ENCODE measurements at places on chromosomes 16 and 17. TPM values are rescaled to one million over a fixed set of nuclear protein-coding genes. Genes with fewer than 3 reads are reported as not detected.

The KRT12 gene
- not detected for total RNA-seq

The CRHR1 gene
- not detected for total RNA-seq

The TBC1D16 gene
- 72.7 TPM for total RNA-seq

The MED13 gene
- 60.9 TPM for total RNA-seq

The TBX2 gene
- 2.0 TPM for total RNA-seq

The NEUROD2 gene
- total RNA-seq, result not detected

The KRT9 gene
- not detected for total RNA-seq

The KRTAP4-3 gene
- not detected for total RNA-seq

The RND2 gene
- 1.5 TPM for total RNA-seq

The ADAP2 gene
- total RNA-seq, result 1.3 TPM

GRCh38 chr16:86585821-86586611, 7.7 kb downstream of the FOXL1 start:
- no peak for DNase-seq

- no peak for DNase-seq
Observed at GRCh38 chr16:56941092-56941491, 9.2 kb downstream of the HERPUD1 start.

- no peak for DNase-seq
Observed at GRCh38 chr16:1002399-1003166, 21.0 kb downstream of the SOX8 start.

- DNase-seq, result no peak
Observed at GRCh38 chr16:81451753-81452680, 7.4 kb downstream of the CMIP start.

- DNase-seq, result no peak
Observed at GRCh38 chr17:70119983-70120382, 45.0 kb downstream of the KCNJ16 start.

GRCh38 chr17:2004435-2004952, 20.6 kb downstream of the RTN4RL1 start:
- no peak for DNase-seq

DNA sequence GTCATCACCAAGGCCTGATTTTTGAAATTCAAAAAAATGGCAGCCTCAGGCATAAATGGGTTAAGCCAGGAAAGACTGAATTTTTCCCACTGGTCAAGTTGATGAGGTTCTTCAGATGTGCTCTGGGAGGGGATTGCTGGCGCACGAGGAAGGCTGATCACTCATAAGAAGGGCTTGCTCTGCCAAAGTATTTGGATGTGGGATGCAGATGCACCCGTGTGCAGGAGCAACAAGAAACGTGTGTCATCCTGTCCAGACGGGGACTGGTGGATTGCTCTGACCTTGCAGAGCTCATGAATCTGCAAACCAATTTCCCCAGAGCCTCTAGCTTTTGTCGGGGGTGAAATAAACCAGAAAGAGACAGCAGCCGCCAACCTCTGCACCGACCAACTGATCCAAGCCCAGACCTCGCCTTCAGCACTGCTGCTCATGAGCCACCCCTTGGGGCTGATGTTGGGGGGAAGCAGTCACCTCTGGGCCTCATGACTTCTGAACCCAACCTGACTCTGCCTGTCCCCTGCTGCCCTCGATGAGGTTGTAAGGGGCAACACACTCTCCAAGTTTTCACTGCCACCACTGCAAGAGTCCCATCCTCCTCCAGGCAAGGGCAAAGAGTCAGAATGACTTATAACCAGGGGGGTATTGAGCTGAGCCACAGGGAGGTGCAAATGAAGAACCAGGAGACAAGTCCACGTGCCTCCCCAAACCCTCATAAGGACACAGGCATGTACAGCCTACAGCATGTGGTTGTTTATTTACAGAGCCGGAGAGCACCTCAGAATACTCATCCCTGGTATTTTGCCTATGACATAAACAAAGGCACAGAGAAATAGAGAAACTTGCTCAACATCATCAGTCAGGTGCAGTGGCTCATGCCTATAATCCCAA, 452.0 kb downstream of the SOX9 start:
- DNase-seq, result no peak

DNA sequence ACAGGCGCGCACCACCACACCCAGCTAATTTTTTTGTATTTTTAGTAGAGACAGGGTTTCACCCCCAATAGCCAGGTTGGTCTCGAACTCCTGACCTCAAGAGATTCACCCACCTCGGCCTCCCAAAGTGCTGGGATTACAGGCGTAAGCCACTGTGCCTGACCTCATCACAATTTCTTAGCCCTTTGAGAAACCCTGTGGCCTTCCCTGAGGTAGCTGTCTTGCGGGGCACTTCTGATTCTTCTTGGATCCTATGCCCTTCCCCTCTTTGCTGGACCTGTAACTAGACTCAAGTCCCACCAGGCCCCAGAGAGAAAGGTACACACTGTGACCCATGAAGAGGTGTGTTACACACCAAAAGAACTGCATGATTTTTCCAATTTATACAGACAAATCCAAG, 13.5 kb upstream of the CETP start:
- no peak for DNase-seq

- no peak for DNase-seq
Observed at GRCh38 chr17:4584101-4584916, at the start of gene SMTNL2. Gene SMTNL2 (plus strand): TSS chr17:4584529. CDS start chr17:4584606, 77 bp downstream.

DNA sequence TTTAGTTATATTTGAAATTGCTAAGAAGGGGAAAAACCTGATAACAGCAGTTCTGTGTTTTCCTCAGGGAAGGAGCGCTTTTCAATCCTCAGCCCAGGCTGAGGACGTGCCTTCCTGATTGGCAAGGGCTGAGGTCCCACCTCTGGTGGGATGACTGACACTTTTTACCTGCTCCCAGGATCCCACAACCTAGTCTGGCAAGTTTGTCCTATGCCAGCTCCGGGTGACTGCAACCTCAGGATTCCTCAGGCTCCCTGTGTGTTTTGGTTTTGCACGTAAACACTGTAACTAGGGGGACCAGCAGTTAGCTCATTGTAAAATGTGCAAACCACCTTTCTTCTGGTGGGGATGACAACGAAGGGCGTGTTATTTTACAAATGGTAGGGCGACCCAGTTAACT, 7.5 kb downstream of the MARCHF10 start:
- no peak for DNase-seq

GRCh38 chr17:74639704-74640151, 16.2 kb upstream of the CD300E start:
- no peak for DNase-seq

GRCh38 chr17:72648702-72649101, 443.8 kb downstream of the SLC39A11 start:
- no peak for DNase-seq

GRCh38 chr17:17852930-17853329, 16.1 kb upstream of the SREBF1 start:
- DNase-seq, result no peak

DNA sequence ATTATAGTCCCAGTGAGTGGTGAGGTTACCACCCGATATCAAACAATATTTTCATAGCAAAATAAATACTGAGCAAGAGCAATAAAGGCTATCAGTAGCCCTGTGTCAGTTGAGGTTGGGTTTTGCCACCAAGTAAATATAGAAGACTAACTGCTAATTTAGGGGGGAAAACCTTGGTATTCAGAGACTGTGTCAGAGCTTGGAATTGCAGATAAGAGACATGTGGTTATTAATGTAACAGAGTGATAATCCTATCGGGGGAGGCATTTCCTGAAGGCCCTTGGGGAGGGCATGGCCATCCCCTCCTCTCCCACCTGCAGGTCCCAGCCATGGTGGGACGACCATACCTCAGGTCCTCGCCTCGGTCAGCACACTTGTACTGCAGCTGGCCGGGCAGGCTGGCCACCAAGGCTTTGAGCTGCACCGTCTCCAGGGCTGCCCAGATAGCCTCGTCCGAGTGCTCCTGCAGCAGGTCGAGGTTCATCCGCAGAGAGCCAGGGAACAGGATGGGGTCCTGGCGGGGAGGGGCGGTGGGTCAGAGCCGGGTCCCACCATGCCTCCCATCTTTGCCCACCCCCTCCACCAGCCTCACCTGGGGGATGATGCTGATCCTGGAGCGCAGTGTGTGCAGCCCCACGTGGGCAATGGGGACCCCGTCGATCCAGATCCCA, 68.9 kb downstream of the ABCC6 start:
- no peak for DNase-seq

DNA sequence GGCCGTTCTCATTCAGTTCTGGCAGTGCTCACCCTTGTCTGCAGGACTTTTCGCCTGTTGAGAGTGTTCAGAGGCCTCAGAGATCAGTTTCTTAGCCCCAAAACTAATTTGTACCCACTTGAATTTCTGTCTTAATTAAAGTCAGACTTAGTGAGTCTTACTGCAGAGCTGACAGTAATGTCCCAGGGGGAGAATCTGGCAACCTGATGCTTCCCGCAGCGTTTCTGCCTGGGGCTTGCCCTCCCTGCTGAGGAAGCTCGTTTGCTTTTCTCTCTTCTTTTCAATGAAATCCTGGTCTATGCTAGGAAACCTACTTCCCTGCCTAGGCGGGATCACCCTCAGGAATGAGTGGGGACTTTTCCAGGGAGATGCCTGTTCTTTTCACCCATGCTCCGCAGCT, 25.3 kb downstream of the DBNDD1 start:
- DNase-seq, result no peak

DNA sequence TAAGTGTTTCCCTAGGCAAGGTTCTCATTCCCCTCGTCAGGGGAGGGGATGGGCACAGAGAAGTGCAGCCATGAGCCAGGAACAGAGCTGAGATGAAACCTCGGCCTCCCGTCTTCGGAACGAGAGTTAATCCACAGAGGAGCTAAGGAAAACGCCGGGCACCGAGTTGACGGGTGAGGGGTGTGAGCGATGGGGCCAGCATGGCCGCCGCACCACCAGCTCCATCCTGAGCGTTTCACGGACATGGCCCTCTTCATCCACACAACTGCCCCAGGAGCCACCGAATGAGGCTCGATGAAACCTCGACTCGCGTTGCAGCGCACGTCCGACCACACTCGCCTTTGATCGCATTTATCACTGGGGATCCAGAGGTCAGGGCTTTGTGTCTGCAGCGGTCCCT, 21.5 kb downstream of the CA5A start:
- no peak for DNase-seq

- no peak for DNase-seq
Observed at GRCh38 chr16:80390871-80391489, 149.8 kb upstream of the DYNLRB2 start.

DNA sequence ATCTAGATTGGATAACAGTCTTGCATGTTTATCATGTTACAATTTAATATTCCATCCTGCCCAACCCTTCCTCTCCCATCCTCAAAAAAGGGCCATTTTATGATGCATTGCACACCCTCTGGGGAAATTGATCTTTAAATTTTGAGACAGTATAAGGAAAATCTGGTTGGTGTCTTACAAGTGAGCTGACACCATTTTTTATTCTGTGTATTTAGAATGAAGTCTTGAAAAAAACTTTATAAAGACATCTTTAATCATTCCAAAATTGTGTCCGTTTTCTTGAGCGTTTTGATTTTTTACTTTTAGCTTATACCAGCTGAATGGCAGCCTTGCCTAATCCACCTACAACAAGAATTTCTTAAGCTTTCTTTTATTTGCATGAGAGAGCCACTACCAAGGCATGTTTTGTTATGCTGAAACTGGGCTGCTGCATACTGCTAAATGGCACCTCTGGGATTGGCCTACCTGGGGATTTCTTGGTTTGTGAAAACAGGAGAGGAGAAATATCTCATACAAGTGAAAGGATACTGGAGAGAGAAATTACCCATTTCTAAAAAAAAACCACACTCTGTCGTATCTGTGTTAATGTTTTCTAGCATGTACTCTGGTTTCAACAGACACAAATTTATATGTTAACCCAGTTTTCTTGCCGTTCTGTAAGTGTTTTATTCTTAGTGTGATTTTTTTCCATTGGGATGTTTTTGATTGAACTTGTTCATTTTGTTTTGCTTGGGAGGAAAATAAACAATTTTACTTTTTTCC, 52.2 kb downstream of the TUBD1 start:
- DNase-seq, result no peak

- DNase-seq, result no peak
Observed at GRCh38 chr17:79466562-79467350, 144.1 kb downstream of the RBFOX3 start.

DNA sequence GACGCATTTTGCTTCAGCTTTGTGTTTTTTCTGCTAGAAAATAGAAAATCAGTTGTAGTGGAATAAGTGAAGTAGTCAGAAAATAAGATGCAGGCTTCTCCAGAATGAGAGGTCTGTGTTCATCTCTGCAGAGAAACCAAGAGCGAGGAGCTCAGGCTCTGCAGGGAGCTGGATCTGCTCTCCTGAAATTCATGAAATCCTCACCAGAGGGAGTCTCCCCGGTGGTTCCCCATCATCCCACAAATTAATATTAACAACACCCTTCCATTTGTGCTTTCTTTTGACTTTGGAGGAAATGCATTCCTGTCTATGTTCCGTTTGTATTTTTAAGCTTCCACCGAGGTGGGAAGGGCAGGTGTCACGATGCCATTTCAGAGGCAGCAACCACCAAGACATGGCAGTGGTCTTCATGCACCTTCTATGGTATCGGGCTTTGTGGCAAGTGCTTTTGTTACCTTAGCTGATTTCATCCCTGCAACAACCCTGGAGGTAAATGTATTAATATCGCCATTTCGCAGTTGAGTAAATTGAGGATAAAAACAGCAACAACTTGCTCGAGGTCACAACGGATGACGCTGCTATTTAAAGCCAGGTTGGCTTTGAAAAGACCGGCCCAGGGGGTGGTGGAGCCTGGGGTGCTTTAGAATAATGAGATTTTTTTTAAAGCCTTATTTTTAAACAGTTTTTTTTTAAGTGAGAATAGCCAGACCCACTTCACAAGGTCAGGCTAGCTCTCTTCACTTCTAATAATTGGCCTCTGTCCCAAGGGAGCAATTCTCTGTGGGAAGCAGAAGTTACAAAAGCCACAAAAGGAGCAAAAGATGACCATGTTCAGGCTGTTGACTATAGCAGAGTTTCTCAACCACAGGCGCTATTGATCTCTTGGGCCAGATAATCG, 367.6 kb upstream of the ERCC4 start:
- no peak for DNase-seq

DNA sequence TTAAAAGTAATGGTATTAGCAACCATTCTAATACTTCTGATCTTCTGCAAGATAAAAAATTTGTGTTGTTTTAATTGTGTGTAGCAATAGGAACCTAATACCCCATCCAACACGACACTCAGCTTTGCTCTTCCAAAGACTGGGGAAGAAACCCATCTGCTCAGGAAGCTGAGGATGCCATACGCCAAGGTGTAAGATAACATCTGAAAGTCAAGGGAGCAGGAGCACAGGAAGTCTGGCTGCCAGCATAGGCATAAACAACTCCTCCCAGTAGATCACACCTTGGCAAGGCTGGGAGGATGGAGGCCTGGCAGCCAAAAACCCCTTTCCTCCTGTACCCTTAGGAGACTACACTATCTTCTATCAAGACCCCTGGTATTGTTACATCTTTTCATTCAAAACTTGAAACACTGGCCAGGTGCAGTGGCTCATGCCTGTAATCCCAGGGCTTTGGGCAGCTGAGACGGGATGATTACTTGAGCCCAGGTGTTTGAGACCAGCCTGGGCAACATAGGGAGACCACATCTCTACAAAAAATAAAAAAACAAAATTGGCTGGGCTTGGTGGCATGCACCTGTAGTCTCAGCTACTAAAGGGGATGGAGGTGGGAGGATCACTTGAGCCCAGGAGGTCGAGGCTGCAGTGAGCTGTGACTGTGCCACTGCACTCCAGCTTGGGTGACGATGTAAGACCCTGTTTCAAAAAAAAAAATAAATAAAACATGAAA, 5.7 kb upstream of the SPHK1 start:
- DNase-seq, result no peak

GRCh38 chr17:44830359-44831288, 537 bp upstream of the GJC1 start:
- DNase-seq, result no peak

All from chondrocyte (in vitro differentiated cells).